Fibroblast of skin of left biceps (primary cell): ENCODE measurements at places on chromosomes 2 and 18.
A peak's percentile ranks its signal among the peaks of the same experiment; 100 is the strongest.

GRCh38 chr2:58664523-58665151, 423.5 kb upstream of the FANCL start:
- DNase-seq = no peak

GRCh38 chr18:55314031-55314430, 274.0 kb downstream of the TCF4 start:
- DNase-seq = no peak

GRCh38 chr2:37061013-37061711, 23.0 kb downstream of the HEATR5B start:
- DNase-seq = no peak

DNA sequence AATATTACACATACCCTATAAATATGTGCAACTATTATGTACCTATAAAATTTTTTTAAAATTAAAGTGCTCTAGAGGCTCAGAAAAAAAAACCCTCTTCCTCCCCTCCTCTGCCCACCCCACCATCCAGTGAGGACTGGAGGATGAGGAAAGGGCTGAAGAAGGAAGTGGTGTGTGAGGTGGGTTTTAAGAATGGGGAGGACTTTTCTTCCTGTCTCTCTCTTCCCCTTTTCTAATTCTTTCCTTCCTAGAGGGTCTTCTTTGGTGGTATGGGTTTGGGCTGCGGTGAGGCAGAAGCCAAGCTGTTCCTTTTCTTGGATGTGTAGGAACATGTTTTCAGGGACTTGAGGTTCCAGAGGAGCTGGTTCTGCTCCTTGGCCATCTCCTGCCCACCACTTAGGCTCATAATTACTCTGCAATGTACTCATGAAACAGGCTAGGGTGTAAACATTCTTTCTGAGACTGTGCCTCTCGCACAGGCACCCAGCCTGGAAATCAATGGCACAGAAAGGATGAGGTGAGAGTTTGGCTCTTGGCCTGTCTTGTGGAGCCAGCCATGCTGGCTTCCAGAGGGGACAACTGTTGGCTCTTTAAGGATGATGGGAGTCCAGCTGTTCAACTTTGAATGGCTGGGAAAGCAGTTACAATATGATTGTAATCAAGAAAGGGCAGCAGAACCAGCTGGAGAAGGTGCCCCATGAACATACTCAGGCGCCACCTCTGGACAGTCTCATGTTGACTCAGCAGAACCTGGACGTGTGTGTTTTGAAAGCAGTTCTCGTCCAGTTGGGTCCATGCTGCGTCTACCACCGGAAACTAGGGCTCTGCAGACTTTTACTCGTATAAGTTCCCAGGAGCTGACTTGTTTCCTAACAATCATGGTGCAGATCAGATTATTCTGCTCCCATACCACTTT, 38.3 kb downstream of the IL1RL2 start:
- DNase-seq = no peak

GRCh38 chr2:47038656-47039488, 116.2 kb downstream of the STPG4 start:
- no peak for DNase-seq

DNA sequence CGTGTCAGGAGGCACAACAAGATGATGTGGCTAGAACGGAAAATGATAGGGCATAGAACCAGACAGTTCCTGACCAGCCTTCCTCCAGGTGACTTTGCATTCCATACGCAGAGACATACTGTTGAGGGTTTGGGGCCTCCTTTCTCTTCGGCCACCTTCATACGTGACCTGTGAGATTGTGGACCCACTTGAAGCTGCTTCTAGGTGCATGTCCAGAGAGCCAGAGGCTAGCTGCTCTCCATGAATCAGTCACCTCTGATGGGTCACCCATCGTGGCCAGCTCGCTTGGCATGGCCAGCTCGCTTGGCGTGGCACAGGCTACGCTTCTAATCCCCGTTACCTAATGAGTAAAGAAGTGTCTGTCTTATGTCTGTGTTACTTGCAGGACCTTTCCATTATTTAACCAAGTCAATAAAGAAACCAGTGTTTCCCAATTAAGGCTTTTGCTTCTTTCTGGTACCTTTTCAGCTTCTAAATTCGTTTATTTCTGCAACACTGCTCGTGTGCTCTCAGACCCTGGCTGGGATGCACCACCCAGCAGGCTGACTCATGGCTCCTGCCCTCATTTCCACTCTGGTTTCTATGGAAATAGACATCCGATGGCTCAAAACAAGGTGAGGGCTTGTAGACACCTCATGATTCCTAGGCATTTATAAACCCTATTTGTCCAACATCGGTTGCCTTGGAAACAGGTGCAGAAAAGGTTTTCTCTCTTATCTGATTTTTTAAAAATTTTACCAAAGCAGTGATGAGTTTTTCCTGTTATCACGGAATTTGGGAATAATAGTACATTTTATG, 86.7 kb upstream of the B3GNT7 start:
- no peak for DNase-seq

- no peak for DNase-seq
Observed at GRCh38 chr2:234373481-234374149, 123.3 kb downstream of the ARL4C start.

DNA sequence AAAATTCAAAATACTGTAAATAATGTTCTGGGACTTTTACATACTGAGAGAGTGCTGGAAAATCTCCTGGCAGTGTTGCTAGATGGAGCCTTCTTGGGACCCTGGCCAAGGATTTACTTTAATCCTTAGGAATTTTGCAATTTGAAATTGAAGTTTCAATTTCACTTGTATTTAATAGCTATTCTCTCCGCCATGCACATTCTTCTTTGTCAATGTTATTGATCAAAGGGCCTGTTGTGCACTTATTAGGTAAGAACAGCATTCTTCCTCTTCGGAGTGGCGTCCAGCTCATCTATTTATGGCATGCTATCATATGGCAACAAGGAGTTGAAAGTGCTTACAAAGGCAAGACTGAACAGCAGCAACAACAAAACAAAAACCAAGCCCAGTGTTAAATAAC, 40.1 kb upstream of the SOS1 start:
- peak; percentile 34 for DNase-seq

DNA sequence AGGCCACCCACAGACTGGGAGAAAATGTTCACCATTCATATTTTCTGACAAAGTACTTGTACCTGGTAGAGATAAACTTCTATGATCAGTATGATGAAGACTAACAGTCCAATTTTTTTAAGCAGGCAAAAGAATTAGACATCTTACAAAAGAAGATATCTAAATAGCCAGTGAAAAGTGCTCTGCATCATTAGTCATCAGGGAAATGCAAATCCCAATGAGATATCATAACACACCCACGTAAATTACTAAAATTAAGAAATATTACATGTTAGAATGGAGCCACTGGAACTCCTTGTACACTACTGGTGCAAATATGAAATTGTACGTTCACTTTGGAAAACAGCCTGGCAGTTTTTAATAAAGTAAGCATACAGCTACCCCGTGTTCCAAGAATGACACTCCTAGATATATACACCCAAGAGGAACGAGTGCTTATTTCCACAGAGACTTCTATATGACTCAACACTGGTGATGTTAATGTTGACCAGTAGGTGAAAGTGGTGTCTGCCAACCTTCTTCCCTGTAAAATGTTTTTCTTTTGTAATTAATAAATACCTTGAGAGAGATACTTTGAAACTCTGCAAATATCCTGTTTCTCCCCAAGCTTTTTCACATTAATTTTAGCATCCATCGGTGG, 80.3 kb downstream of the NPAS2 start:
- DNase-seq = no peak

GRCh38 chr18:79792096-79792987, 5.4 kb upstream of the KCNG2 start:
- DNase-seq = no peak

DNA sequence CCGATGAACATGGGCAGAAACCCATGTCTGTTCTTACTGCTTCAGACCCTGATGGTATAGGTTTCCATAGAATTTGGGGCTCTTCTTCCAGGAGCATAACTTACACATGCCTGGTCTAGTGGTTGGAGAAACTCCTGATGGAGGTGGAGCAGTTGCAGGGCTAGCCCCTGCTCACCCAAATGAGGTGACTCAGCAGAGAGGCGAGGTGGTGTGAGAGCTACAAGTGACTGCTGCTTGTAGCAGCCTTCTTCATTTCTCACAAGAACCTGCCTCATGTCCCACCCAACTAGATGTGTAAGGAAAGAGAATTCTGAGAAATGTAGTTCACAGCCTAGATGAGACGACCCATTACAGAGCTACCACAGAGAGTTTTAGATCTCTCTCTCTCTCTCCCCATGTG, 105.3 kb downstream of the ZNF407 start:
- DNase-seq = no peak

GRCh38 chr2:173588931-173589369, 234.3 kb downstream of the CDCA7 start:
- DNase-seq = no peak

- no peak for DNase-seq
Observed at GRCh38 chr2:231210782-231211181, 12.4 kb downstream of the ARMC9 start.

DNA sequence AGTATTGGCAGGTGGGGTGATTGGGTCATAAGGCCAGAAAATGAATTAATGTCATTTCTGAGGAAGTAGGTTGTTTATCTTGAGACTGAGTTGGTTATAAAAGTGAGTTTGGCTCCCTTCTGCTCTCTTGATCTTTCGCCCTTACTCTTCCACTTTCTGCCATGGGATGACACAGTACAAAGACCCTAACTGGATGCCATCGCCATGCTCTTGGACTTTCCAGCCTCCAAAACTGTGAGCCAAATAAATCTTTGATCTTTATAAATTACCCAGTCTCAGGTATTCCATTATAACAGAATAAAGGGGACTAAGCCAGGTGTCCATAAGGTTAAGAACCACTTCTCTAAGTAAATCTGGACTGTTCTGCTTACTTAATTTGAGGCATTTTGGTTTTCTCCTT, 44.4 kb downstream of the MAP4K3 start:
- no peak for DNase-seq

- no peak for DNase-seq
Observed at GRCh38 chr18:25223211-25223610, 128.8 kb downstream of the ZNF521 start.

DNA sequence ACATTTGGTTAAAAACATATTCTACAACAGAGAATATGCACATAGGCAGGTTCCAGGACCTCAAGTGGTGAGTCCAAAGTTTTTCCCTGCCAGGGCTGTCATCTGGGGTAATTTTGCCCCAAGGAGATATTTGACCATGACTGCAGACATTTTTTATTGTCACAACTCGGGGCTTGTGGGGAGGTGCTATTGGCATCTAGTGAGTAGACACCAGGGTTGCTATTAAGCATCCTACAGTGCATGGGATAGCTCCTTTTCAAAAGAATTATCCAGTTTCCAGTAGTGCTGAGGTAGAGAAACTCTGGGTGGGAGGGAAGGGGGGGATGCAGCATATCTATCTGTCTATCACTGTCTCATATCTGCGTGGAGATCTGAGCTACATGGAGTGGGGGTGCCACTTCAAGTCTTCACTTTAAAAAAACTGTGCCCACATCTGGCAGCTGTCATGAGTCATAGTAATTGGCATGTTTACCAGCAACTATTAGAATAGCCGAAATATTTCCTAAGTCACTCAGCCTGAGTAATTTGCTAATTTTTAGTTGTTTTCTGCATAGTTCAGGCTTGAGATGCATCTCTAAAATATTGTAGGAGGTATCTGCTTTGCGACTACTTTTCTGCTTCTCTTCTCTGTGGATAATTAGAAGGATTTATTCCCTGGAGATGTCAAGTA, 254.0 kb upstream of the RBMS1 start:
- peak; percentile 81 for DNase-seq

- no peak for DNase-seq
Observed at GRCh38 chr2:2244508-2244907, 86.6 kb downstream of the MYT1L start.

GRCh38 chr2:9950521-9951271, 797 bp upstream of the GRHL1 start:
- no peak for DNase-seq

DNA sequence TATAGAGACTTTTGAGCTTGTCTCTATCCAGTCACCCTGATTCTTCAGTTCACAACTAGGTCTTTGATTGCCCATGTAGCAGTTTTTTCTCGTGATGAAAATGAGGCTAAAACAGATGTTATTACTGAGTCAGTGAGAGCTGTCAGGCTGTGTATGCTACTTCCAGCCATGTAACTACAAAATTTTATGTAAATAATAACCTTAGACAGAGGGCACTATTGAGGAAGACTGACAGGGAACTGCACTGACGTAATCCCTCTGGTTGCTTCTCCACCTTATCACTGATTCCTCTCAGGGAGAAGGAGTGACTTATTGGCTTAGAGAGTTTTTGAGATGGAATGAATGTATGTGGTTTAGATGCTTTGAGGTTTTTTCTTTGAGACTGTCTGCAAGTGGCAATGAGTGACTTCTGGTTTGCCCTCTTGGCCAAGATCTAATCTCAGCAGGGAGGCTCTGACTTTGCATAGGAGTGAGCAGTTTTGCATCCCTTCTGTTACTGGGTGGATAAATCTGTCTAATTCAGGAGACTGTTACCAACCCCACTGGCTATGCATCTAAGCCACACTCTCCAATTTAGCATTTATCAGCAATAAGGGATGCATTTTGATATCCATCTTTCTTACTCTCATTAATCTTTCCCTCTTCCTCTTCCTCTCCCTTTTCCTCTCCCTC, 555.2 kb upstream of the FANCL start:
- DNase-seq = no peak

DNA sequence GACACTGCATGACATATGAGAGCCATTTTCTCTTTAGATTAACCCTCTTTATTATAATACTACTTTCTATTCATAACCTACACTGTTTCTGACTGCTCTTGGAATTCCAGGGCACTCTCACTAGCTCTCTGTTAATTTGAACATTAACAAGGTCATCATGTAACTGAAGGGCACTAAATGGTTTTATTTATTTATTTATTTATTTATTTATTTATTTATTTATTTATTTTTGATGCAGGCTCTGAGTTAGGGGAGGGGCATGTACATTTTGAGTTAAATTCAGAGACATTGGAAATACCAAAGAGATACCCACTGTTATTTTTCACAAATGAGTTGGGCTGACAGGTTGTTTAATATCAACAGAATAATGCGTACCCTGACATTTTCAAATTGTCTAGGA, 1038.7 kb upstream of the NRXN1 start:
- DNase-seq = no peak

DNA sequence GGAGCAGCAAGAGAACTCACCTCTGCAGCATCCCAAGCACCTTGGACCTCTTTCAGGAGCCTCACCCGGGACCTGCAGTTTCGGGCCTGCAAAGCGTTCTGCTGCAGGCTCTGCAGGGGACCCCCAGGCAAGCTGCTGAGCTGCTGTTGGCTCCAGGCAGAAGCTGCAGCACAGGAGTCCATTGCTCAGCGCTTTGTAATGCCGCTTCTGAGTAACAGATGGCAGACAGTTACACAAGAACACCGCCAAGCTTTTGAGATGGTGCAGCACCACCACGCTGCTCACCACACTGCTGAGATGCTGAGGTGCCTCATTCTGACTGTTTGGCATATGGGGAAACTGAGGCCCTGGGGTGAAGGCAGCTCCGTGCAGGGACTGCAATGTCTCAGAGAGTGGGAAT, 1.9 kb upstream of the GALNT14 start:
- peak; percentile 23 for DNase-seq
